ENCODE measurements at places on chromosomes 2 and 18.

DNA sequence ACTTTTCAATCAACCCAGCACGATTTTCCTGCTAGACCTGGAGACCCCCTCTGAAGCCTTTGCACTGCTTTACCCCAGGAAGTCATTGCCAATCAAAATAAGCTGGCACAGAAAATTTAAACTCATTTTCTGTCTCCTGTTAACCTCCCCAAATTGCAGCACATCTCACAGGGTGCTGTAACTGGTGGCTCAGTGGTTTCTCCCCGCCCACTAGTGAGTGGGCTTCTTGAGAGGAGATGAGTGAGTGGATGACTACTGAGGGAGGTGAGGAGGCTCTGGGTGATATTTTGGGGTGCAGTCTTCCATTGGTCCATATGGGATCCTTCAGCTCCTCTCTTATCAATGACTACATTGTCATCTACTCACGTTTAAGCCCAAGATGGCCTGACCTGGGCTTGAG is 239.8 kb upstream of the HS6ST1 start:
- DNase-seq = no peak

DNA sequence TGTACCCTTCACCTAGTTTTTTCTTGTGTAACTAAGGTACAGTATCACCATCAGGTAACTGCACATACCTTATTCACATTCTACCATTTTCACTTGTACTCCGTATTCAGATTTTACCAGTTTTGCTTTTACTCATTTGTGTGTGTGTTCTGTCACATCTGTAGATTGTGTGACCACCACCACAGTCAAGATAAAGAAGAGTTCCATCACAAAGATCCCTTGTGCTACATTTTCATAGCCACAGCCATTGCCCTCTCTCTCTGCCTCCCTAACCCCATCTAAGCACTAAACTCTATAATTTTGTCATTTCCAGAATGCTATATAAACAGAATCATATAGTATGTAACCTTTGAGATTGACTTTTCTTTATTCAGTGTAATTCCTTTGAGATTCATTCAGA is 23.5 kb downstream of the DIS3L2 start:
- DNase-seq = no peak

DNA sequence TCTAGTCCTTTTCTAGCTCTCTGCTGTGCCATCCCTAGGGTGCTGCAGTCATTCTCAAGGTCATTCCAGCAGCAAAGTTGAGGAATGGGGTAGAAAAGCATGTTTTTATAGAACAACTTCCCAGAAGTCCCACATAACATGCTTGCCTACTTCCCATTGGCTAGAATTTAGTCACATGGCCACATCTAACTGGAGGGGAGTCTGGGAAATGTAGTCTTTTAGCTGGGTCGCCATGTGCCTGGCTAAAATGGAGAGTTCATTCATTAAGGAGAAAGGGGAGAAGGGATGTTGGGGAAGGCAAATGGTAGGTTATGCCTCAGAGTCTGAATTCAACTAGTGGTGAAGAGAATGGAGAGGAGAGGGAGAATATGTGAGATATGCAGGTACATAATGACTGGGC is 85.7 kb downstream of the SLC4A3 start:
- peak; percentile 23 for DNase-seq

DNA sequence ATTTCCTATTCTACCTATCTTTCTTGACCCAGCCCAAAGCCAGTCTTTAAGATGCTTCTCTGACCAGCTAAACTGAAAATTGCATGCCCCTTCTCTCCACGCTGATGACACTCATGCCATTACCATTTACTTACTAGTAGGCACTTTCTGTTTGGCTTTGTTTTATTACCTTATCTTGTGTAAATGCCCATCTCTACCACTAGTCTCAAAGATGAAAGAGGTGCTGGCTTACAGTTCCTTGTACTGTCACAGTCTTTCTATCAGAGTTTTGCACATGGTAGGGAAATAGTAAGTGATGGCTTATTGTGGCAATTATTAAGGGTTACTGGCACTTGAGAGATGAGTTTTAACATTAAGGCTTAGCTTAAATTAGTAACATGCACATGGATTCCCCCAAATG is 352.1 kb downstream of the RBM43 start:
- no peak for DNase-seq

GRCh38 chr2:88074854-88075292 is 7.2 kb downstream of the SMYD1 start:
- no peak for DNase-seq

DNA sequence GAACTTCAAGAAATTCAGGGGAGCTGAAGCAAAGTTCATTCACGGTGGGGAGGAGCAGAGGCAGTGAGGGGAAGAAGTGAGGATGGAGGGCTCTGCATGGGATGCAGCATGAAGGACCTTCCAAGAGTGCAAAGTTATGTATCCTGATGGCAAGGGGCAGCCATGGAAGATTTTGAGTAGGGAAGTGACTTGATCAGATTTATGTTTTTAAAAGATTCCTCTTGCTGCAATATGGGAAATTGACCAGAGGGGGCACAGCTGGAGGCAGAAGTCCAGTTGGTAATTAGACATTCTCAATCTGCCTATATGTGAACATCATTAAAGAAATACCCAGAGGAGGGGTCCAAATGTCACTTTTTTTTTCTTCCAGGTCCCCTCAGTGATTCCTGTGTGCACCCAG is 21.5 kb upstream of the ANXA4 start:
- no peak for DNase-seq

DNA sequence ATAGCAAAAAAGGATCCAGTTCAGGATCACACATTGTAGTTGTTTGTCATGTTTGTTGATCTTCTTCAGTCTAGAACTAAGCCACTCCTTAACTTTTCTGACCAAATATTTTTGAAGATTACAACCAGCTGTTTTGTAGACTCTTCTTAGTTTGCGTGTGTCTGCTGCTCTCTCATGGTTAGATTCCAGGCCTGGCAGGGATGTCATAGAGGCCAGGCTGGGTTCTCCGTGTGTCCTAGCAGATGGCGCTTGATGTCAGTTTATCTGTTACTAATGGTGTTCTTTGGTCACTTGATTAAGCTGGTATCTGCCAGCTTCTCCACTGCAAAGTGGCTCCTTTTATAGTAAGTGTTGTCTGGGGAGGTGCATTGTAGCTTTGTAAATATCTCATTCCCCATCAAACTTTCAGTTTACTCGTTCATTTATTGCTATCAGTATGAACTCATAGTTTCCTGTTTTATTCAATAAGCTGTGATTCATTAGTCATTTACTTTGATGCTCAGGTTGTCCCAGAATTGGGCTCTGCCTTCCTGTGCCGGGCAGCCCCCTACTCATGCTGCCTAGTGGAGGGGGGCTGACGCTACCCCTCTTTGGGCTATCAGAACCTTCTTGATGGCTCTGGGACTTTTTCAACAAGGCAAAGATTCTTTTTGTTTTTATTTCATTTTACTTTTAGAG is 42.1 kb downstream of the GRHL1 start:
- DNase-seq = no peak

Measured in H54 (cell line).